Stimulated activated CD4-positive, alpha-beta T cell treated with anti-CD3 and anti-CD28 coated beads, Interleukin-1b, Interleukin-23, amount 100 ng/mL, for 48 hours (primary cell): ENCODE measurements at places on chromosomes 1 and 21.

DNA sequence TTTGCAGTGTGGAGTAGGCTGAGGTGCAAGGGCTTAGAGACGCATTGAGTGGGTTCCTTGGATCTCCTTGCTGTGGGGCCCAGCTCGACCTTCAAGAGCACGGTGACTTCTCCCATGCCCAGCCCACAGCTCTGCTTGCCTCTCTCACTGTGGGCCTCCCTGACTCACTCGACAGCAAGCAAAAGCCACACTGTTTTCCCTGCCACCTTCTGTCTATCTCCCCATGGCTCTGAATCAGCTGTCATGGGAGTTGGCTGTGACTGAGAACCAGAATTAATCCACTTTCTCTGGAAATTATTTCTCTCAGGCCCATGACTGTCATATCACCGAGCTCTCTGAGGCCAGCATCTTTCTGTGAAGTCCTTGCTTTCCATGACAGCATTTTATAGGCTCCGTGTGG lies 140.7 kb downstream of the NOS1AP start:
- no peak for DNase-seq

- no peak for DNase-seq
Measured at GRCh38 chr1:220483700-220484099, 44.2 kb upstream of the MARK1 start.

GRCh38 chr1:176222196-176222595 lies 15.1 kb upstream of the COP1 start:
- no peak for DNase-seq

DNA sequence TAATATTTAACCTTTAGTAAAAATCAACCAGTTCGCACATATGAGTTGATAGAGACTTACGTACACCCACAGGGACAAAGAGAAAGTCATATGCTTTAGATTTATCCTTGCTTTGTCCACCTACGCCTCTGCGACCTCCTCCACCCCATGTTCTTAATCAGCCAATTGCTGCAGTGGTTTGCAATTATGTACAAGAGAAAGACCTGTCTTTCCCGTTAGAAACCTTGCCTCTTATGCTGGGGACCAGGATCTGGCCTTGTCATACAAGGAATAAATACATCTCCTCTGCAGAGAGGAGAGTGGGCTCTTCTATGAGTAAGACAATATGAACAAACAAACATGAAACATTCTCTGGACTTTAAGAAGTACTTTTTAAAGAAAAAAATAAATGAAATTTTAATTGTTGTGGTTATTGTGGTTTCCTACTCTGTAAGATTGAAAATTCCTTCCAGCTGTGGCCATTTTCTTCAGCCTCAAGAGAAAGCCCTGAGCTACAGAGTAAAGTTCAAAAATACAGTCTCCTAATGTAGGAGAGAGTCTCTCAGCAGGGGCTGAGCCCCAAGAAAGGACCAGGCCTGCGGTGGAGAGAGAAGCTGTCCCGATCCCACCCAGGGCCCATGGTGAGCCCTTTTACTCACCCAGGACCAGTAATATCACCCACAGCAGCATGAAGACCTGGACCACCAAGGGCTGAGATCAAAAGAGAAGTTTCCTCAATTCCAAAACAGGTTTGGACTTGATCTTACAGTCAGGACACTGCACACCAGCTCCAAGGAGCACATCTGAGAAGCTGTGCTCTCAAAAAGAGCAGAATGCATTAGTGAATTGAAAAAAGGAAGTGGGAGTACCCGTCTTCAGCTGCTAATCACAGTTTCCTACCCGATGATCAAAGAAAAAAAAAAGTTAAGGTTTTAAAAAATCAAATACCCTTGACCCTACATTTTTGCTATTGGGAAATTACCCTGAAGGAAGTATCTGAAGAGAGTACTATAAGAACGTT lies at the start of gene FCRL5:
TSS of gene FCRL5 (minus strand) at position 822 of the 1,000 bp plus-strand sequence. CDS start at position 669, 153 bp downstream.
- DNase-seq = no peak

DNA sequence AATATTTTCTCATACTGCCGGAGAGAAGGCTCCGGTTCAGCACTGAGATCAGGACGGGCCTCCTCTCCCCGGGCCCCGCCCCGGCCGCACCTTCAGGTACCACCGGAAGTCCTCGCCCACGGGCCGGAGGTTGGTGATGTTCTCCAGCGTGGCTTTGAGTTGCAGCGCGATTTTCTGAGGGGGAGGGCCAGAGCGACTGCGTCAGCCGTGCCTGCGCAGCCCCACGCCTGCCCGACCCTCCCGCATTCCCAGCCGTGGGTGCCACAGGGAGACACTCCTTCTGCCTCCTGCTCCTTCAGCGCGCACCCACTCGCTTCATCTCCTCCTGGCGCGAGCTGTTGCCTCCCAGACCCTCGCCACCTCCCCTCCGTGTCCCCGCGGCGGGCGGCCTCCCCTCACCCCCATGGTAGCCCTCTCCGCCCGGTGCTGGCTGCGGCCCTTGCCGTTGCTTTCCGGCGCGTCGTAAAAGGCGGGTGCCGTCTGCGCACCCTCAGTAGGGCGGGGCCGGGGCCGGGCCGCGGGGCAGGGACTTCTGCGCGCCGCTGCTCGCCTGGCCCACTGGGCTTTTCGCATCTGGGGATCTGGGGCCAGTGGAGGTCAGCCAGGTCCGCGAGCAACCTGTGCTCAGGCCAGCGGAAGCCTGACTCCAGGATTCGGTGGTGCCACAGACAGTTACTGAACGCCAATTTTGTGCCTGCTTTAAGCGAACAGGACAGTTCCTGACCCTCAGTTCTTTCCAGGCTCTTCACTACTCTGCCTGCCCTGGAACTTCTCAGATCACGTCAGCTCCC lies at the start of gene CZIB:
TSS of gene CZIB (minus strand) at position 464 of the 791 bp plus-strand sequence. CDS start at position 405, 59 bp downstream.
- DNase-seq = peak; percentile 96

DNA sequence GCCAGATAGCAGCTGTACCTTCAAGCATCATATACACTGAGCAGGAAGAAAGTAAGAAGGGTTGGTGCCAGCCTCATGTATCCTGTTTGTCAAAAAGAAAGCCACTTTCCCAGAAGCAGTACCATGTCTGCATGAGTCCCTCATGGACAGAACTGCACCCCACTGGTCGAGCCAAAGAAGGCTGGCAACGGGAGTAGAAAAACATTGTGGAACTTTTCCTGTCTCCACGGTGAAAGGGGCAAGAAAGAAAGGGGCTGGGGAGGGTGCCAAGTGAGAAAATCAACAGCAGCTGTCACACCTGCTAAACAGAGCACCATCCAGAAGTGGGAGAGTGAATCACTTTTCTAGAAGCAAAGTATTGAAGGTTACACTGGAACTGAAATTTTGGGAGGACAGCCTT lies 621.7 kb downstream of the LMO4 start:
- DNase-seq = no peak

GRCh38 chr1:176903474-176903873 lies 261.0 kb downstream of the ASTN1 start:
- no peak for DNase-seq
